ENCODE measurements at places on chromosomes 13 and 19. TPM values are rescaled to one million over a fixed set of nuclear protein-coding genes. Genes with fewer than 3 reads are reported as not detected.

GRCh38 chr13:64684108-64684507, 2546.0 kb downstream of the PCDH9 start:
- H3K36me3 ChIP-seq, result peaks cover 3% of the 10 kb centered on the region
- peak overlapping the region; percentile 88 for H3K27ac ChIP-seq

DNA sequence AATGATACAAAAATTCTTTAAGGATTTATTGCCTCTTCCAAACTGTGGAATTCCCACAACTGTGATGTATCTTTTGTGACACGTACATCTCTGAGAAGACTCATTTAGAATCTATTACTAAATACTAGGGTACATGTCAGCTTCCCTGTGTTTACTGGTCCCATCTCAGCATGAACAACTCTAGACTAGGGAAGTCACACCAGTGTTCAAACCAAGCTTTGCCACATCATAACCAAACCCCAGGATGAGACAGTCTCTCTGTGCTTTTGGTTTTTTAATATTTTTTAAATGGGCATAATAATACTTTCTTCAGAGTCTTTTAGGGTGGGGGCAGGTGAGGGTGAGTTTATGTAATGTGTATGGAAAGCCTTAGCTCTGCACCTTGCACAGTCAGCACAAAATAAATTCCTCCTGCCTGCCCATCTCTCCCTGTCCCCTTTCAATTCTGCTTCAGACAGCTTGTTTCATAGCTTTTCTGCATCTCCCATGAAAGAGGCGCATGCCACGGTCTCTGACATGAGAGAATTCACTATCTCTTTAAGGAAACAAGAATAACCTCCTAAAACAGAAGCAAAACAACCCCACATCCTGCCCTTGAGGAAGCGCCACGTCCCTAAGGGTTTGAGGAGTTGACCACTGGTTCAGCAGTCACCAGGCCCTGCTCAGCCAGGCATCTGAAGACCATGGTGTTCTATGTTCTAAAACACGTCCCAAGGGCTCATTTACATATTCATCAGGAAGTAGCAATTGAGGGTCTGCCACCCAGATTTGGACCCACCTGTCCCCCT, 174.5 kb downstream of the USP12 start:
- no peak overlapping the region for H3K27ac ChIP-seq
- peaks cover 4% of the 10 kb centered on the region for H3K4me1 ChIP-seq
- H3K27me3 ChIP-seq, result no peaks in the 10 kb centered on the region
- H3K4me3 ChIP-seq, result no peak overlapping the region
- DNase-seq, result no peak

GRCh38 chr19:38252941-38253691, 3.1 kb downstream of the PPP1R14A start:
- 0 out of 2 replicates have a peak overlapping the region, but pooled peaks have one; percentile 12 for H3K4me3 ChIP-seq
- no peak overlapping the region for H3K27ac ChIP-seq
- peaks cover 20% of the 10 kb centered on the region for H3K27me3 ChIP-seq
- H3K4me1 ChIP-seq, result peaks cover 48% of the 10 kb centered on the region
- no peaks in the 10 kb centered on the region for H3K36me3 ChIP-seq
- peak; percentile 25 for DNase-seq

GRCh38 chr19:17762505-17763229, 11.4 kb downstream of the FCHO1 start:
- peak; percentile 91 for DNase-seq
- peaks cover 8% of the 10 kb centered on the region for H3K4me1 ChIP-seq
- peak overlapping the region; percentile 88 for H3K27ac ChIP-seq
- no peaks in the 10 kb centered on the region for H3K27me3 ChIP-seq
- H3K4me3 ChIP-seq, result peak overlapping the region; percentile 52

GRCh38 chr13:39144941-39145533, 106.8 kb downstream of the NHLRC3 start:
- DNase-seq, result peak; percentile 53
- no peaks in the 10 kb centered on the region for H3K36me3 ChIP-seq
- H3K27ac ChIP-seq, result no peak overlapping the region
- no peak overlapping the region for H3K4me3 ChIP-seq
- H3K27me3 ChIP-seq, result peaks cover 15% of the 10 kb centered on the region

- H3K27ac ChIP-seq, result no peak overlapping the region
- DNase-seq, result no peak
Observed at GRCh38 chr19:42121036-42121621, 11.1 kb downstream of the POU2F2 start.

- peaks cover 26% of the 10 kb centered on the region for H3K4me1 ChIP-seq
- H3K4me3 ChIP-seq, result no peak overlapping the region
- H3K27ac ChIP-seq, result no peak overlapping the region
- H3K36me3 ChIP-seq, result no peaks in the 10 kb centered on the region
Observed at GRCh38 chr13:60645676-60646075, 248.7 kb downstream of the TDRD3 start.

GRCh38 chr13:30373727-30374126, 48.6 kb upstream of the UBE2L5 start:
- no peak overlapping the region for H3K4me3 ChIP-seq
- no peaks in the 10 kb centered on the region for H3K27me3 ChIP-seq
- H3K27ac ChIP-seq, result no peak overlapping the region
- no peaks in the 10 kb centered on the region for H3K36me3 ChIP-seq
- H3K4me1 ChIP-seq, result peaks cover 19% of the 10 kb centered on the region

DNA sequence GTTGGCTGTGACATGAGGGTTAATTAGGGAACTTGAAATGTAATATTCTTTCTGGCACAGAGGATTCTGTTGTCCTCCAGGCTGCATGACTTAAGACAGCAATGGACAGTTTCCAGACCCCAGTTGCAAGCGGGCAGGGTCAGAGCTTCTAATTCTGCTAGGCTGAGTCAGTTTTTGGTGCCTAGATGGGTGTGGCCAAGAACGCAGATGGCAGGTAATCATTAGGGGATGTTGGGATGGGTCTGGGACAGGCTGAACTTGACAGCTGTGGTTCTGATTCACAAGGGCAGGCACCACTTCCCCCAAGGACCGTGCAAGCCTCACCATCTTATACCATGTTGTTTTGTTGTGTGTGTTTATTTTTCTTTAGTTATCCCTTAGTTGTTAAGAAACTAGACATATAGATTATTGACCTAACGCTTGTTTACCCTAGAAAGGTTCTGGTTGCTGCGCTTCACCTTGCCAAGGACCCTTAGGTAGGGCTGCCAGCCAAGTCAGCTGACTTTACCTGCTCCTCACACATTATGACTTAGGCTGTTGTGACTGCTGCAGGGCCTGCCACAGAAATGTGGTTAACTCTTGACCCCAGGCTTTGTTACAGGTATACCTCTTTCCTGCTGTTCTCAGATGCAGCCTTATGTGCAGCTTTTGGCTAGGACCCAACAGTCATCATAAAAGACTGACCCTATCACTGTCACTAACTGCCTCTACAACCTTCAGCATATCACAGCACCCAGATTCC, 117.7 kb upstream of the KLF12 start:
- DNase-seq, result no peak
- no peaks in the 10 kb centered on the region for H3K27me3 ChIP-seq
- no peak overlapping the region for H3K27ac ChIP-seq
- no peak overlapping the region for H3K4me3 ChIP-seq
- H3K4me1 ChIP-seq, result peaks cover 4% of the 10 kb centered on the region
- no peaks in the 10 kb centered on the region for H3K36me3 ChIP-seq

- no peak overlapping the region for H3K4me3 ChIP-seq
- no peak overlapping the region for H3K27ac ChIP-seq
- no peaks in the 10 kb centered on the region for H3K36me3 ChIP-seq
Observed at GRCh38 chr13:24802074-24802473, 38.1 kb downstream of the RNF17 start.

DNA sequence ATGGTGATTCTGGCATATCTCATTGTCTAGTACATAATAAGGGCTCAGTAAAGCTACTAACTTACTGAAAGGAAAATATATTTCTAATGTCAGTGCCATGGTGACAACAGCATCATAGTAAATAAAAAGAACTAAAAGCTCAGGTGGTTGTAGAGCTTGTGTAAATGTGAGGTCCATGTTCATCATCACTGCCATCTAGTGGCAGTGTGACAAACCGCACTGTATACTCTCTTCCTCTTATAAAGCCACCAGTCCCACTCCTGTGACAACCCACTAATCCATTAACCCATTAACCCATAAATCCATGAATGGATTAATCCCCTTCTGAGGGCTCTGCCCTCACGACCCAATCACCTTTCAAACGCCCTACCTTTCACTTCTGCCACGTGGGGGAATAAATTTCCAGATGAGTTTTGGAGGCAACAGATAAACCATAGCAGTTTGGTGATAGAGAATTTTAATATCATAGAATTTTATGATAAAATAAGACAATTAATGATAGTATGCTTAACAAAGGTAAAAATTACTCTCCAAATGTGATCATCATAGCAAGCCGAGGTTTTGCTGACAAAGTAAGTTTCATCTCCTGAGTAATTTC, 160.4 kb upstream of the SGCG start:
- no peak overlapping the region for H3K27ac ChIP-seq
- H3K36me3 ChIP-seq, result no peaks in the 10 kb centered on the region
- H3K4me1 ChIP-seq, result peaks cover 8% of the 10 kb centered on the region
- no peaks in the 10 kb centered on the region for H3K27me3 ChIP-seq

DNA sequence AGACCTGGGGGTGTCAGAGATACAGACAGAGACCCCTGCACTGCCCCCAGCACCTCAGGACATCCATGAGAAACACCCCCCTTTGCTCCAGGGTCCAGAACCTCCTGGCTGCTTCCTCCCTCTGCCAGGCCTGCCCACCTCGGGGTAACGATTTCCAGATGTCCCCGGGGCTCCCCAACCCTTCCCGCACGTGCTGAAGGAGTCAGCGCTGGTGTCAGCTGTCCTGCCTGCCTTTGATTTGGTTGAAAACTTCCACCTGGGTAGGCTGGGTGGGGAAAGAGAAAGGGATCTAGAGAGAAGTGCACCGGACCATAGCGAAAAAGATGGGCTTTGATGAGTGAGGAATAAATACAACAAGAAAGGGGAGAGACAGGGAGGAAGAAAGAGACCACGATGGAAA, 1.5 kb upstream of the CGB7 start:
- no peaks in the 10 kb centered on the region for H3K36me3 ChIP-seq
- H3K4me1 ChIP-seq, result peaks cover 23% of the 10 kb centered on the region
- no peak overlapping the region for H3K4me3 ChIP-seq
- no peak for DNase-seq
- H3K27ac ChIP-seq, result no peak overlapping the region
- peaks cover 83% of the 10 kb centered on the region for H3K27me3 ChIP-seq

GRCh38 chr13:85367887-85368286, 431.3 kb downstream of the SLITRK6 start:
- H3K27ac ChIP-seq, result no peak overlapping the region
- no peak for DNase-seq
- H3K4me1 ChIP-seq, result no peaks in the 10 kb centered on the region
- H3K27me3 ChIP-seq, result no peaks in the 10 kb centered on the region
- H3K4me3 ChIP-seq, result no peak overlapping the region

DNA sequence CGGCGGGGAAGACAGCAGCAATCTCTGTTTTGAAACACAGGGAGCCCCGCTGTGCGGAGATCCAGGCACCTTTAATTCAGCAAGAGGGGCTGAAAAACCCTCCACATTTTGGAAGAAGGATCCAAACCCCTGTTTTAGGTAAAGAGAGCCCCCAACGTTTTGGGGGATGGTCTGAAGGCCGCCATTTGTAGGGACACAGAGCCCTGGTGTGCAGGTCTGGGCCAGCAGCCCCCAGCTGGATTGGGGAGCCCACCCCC, 3.5 kb upstream of the HOOK2 start:
- H3K27me3 ChIP-seq, result no peaks in the 10 kb centered on the region
- H3K4me1 ChIP-seq, result peaks cover 25% of the 10 kb centered on the region
- peak overlapping the region; percentile 88 for H3K27ac ChIP-seq
- no peak for DNase-seq
- peak overlapping the region; percentile 79 for H3K4me3 ChIP-seq
- peaks cover 4% of the 10 kb centered on the region for H3K36me3 ChIP-seq

- no peaks in the 10 kb centered on the region for H3K4me1 ChIP-seq
- H3K27me3 ChIP-seq, result no peaks in the 10 kb centered on the region
- H3K27ac ChIP-seq, result no peak overlapping the region
- no peak overlapping the region for H3K4me3 ChIP-seq
- no peaks in the 10 kb centered on the region for H3K36me3 ChIP-seq
- DNase-seq, result no peak
Observed at GRCh38 chr13:99327126-99327525, 19.9 kb upstream of the GPR183 start.

- no peak overlapping the region for H3K4me3 ChIP-seq
- H3K27me3 ChIP-seq, result no peaks in the 10 kb centered on the region
- 0 out of 2 replicates have a peak overlapping the region, but pooled peaks have one; percentile 24 for H3K27ac ChIP-seq
- peak; percentile 97 for DNase-seq
Observed at GRCh38 chr19:6218491-6219146, 61.2 kb downstream of the MLLT1 start.

DNA sequence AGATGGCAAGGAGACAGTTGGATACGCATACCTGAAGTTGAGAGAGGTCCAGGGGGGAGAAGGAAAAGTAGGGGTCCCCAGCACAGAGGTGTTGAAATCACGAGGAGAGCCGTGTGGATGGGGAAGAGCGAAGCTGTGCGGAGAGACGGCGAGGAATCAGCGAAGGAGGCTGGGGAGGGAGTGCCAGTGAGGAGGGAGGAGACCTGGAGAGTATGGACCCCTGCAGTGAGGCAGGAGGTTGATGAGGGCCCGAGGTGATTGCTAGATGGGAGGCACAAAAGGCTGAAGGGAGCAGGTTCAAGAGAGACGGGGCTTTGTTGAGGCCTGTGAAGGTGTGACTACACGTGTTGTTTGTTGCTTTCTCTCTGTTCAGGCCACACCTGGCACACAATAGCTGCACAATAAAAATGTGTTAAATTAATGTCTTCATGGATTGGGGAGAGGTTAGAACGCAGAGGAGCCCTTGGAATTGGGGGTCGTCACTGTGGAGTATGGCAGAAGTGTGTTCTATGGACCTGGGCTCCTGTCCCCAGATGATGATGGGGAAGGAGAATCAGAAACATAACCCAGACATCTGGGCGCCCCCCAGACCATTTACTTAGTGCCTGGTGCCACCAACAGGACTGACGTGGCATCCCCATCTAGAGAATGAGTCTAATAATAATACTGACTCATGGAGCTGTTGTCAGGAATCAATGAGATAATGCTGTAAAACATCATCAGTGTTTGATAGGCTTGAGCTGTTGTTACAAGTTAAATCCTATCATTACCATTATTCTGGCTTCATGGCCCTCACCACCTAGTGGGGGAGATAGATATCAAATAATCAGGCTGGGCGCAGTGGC, 137.5 kb downstream of the SIPA1L3 start:
- H3K27me3 ChIP-seq, result no peaks in the 10 kb centered on the region
- DNase-seq, result no peak
- H3K4me1 ChIP-seq, result peaks cover 54% of the 10 kb centered on the region
- no peak overlapping the region for H3K27ac ChIP-seq
- H3K36me3 ChIP-seq, result peaks cover 5% of the 10 kb centered on the region

GRCh38 chr19:13053761-13054625, 48.7 kb downstream of the LYL1 start:
- peak overlapping the region; percentile 41 for H3K4me3 ChIP-seq
- H3K4me1 ChIP-seq, result peaks cover 57% of the 10 kb centered on the region
- H3K36me3 ChIP-seq, result no peaks in the 10 kb centered on the region
- peaks cover 99% of the 10 kb centered on the region for H3K27me3 ChIP-seq
- H3K27ac ChIP-seq, result no peak overlapping the region

BIVM gene
- total RNA-seq, result 10.4 TPM

OLFM2 gene
- 93.3 TPM for total RNA-seq

DNAAF3 gene
- total RNA-seq, result 5.9 TPM

LILRA1 gene
- total RNA-seq, result not detected

ZNF584 gene
- 6.8 TPM for total RNA-seq

CFAP97D2 gene
- total RNA-seq, result not detected

TNNI3 gene
- total RNA-seq, result 36.7 TPM

DAPK3 gene
- 73.5 TPM for total RNA-seq

All from WTC11 (cell line).